NT2/D1 (cell line): ENCODE measurements at places on chromosomes 7 and 10.
A peak's percentile ranks its signal among the peaks of the same experiment; 100 is the strongest.

GRCh38 chr7:122301858-122302760 is 2.4 kb downstream of the FEZF1 start:
- no peak for DNase-seq

DNA sequence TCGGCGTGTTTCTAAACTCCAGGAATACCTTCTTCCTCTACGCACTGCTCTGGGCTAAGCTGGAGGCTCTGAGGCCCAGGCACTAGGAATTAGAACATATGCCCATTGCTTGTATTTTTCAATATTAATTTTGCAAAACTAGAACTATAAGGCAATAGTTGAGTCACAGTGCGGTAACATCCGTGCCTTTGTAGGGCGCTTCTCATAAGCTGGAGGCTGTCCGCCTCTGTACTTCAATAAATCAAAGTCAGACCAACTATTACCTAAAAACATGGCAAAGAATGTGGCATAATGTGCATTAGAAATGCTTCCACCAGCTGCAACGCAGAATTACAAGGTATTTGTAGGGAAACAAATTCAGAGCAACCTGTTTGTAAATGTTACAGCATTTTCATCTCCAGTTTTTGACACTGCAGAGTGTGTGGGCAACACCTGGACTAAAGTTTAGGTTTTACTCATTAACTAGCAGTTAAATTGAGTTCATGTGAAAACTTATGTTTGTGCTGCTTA is 440 bp upstream of the MINDY3 start:
- DNase-seq = no peak

DNA sequence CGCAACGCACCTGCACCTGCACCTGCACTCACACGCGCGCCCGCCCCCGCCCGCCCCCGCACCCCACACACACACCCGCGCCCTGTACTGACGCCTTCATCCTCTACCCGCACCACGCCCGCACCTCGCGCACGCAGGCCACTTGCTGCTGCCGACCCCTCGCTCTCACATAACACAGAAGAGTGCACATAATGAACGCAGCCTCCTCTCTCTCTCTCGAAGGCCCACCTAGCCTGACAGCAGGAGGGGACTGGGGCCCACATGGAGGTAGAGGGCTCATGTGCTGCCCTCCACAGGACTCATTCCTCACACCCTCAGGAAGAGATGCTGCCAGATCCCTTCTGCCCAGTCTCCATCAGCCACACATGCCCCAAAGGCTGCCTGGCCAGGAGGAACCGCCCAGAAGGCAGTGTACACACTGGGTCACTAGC is 432 bp upstream of the CAMK2B start:
- DNase-seq = peak; percentile 28

- no peak for DNase-seq
Measured at GRCh38 chr7:107982918-107983389, 20.0 kb downstream of the LAMB1 start.

DNA sequence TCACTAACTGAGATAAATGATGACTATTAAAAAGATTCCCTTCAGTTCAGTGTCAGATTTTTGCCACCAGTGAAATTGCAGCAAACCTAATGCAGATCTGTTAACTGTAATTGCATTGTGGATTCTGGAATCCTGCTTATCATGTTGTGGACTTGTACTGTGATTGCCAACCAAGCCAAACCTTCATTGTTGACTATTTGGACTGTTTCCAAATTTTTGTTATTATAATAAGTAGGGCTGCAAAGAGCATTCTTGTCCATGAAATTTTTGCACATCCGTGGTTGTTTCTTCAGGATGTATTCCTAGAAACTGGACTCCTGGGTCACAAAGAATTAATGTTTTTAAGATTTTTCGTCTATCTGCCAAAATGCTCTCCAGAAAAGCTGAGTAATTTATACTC is 281.6 kb upstream of the ZMIZ1 start:
- no peak for DNase-seq

DNA sequence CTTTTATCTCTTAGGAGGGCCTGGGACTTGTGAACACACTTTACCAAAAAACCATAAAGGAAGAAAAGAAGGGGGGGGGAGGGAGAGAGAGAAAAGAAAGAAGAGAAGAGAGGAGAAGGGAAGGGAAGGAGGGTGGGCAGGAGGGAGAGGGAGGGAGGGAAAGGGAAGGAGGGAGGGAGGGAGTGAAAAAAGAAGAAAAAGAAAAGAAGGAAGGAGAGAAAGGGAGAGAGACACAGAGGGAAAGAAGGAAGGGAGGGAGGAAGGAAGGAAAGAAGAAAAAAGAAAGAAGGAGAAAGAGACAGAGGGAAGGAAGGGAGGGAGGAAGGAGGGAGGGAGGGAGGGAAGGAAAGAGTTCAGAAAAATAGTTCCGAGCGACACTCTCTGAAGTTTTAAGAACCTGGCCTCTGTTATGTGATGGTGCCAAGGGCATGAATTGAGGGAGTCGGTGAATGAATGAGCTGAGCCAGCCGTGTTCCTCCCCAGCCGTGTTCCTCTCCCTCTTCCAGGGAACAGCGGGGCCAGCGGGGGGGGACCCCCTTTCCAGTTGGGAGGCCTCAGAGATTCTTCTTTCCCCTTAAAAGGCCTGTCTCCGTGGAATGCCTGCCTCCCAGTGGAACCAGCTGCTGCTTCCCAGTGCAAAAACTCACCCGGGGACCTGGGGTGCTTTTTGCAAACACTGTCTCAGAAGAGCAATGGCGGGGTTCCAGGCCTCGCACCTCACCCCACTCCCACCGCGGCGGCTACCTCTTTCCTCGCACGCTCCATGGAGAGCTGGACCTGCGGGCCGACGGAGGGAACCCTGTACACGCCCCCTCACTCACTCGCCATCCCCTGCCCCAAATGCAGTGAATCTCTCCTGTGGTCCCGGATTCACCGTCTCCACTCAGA is 84.1 kb downstream of the FOXL3 start:
- no peak for DNase-seq

- DNase-seq = no peak
Measured at GRCh38 chr7:879706-880105, 3.4 kb downstream of the GET4 start.

DNA sequence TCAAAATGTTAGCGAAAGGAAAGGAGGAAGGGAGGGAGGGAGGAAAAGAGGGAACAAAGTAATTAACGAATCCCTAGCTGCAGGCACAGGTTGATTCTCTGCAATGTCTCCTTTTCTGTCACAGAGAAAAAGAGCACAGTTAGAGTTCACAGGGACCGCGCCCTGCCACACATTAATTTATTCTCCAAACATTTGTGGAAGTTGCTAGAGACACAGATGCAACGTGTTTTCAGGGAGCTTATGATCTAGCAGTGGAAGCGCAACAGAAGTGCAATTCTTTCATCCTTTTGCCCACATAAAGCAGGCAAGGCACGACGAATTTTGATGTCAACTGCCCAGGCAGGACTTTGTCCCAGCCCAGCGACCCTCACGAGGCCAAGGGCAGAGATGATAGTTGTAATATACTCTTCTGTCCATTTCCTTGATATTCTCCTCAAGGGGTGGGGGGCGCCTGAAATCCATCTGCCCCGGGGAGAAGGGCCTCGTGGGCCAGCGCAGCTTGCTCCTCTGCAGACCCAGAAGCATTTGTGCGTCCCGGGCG is 101.7 kb upstream of the ZNF438 start:
- no peak for DNase-seq
